ENCODE measurements at places on chromosomes 7 and 10.

GRCh38 chr7:124250297-124251034, 217.6 kb upstream of the TMEM229A start:
- no peak for DNase-seq

GRCh38 chr10:75394221-75394620, 7.3 kb downstream of the ZNF503 start:
- no peak for DNase-seq

- DNase-seq = peak; percentile 80
These were observed 1.1 kb downstream of the TRRAP start for GRCh38 chr7:98879198-98879978.

GRCh38 chr7:89966067-89966664, 188.1 kb upstream of the STEAP1 start:
- DNase-seq = no peak

DNA sequence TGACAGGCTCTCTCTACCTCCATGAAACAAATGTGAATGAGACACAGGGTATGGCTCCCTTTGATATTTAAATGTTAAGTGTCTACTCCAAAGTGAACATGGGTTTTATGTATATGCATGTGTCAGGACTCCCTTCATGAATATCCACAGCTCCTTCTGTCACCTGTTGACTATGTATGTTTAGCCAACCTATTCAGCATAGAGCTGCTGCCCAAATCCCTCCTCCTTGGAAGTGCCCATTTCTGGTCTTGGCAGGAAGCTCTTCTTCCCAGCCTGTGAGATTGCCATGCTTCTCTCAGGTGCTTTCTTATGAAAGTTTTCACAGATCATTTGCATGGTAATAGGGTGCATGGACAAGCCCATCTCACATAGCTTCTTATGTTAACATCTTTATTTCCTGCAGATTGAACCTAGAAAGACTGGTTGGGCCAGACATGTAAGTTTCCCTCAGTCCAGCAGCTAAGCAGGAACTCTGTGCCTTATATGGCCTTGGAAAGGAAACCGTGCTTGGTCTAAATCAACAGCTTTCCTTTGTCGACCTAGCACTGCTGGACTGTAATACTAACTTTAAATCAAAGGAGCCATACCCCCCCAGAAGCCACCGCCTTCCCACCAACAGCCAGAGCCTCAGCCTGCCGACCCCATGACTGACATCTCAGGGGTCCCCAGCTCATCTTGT, 288.9 kb downstream of the ADARB2 start:
- no peak for DNase-seq

GRCh38 chr7:80918399-80918798, 452 bp downstream of the SEMA3C start:
- DNase-seq = no peak

- DNase-seq = no peak
These were observed 28.5 kb upstream of the TTYH3 start for GRCh38 chr7:2603044-2603965.

DNA sequence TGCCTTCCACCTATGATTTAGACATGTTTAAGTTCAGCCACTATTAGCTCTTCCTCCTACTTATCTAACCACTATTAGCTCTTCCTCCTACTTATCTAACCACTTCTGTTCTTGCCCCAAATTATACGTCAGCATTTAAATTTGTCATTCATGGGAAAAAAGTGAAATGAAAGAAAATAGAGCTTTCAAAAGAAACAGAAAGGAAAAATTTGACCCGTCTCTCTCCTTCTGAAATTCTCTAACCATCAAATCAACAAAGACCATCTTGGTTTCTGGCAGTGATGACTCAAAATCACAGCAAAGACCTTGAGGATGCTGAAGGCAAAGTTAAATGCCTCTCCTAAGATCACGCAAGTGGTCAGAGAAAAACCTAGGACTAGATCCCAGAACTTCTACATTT, 2.6 kb downstream of the LIPA start:
- no peak for DNase-seq

DNA sequence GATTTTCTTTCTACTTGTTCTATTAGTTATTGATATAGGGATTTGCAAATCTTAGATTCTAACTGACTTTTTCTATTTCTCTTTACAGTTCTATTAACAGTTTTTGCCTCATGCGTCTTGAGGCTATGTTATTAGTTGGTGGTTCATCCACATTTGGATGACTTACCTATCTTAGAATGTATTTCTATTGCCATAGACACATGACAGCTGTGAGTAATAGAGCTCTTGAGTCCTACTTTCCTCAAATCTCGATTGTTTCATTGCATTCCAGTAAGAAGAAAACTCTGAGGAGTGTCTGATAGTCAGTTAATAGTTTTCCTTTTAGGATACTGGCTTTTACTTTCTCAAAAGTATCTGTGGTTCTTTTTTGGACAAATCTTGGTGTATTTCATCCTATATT, 241.4 kb upstream of the ZNF32 start:
- DNase-seq = no peak

DNA sequence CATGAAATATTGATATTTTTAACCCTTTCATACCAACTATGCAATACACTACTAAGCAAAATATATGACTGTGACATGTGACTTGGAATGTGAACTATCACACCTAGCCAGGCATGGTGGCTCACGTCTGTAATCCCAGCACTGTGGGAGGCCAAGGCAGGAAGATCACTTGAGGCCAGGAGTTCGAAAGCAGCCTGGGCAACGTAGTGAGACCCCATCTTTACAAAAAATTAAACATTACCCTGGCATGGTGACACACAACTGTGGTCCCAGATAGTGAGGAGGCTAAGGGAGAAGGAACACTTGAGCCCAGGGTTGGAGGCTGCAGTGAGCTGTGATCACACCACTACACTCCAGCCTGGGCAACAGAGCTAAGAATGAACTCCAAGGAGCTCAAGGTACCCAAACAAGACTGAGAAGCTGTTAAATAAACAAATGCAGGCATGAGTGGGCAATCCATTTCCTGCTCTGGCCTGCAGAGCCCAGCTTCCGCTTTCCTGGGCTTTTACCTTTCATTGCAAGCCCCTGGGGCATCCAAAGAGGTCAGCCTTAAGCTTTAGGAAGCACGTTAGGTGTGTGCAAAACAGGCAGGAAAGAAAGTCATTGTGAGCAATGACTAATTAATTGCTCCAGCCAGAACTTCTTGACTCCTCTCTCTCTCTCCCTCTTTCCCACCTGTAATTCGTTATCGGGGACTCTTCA, 162.1 kb upstream of the FOXK1 start:
- DNase-seq = no peak

DNA sequence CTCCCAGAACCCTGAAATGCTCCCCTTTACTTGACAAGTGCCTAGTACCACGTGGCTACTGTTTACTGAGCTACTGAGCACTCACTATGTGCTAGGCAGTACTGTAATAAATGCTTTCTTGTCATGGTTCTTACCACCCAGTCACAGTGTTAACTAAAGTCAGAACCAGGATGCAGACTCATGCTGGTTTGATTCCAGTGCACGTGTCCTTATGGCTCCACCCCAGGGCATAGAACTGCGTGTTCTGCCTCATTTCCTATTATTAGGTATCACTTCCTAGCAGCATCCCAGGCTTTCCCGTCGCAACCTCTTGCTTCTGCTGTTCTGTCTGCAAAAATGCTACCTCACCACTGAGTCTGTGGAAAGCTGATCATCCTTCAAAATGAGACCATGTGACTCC, 71.7 kb upstream of the DOCK1 start:
- no peak for DNase-seq

DNA sequence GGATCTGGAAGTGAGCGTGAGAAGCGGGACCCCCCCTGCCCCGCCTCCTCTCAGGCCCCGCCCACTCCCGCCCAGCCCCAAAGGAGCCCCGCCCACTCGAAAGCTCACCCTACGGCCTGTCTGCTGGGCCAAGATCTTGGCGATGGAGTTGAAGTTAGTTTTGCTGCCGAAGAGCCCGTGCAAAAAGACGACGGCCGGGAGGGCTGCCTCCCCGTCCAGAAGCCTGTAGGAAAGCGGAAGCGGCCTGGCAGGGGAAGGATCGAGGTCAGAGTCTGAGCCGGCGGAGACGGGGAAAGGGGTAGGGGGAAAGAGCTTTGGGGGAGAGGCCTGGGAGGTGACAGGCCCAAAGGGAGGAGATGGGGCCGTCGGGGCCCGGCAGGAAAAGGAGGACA, 386 bp downstream of the ABHD11 start:
- DNase-seq = peak; percentile 25

DNA sequence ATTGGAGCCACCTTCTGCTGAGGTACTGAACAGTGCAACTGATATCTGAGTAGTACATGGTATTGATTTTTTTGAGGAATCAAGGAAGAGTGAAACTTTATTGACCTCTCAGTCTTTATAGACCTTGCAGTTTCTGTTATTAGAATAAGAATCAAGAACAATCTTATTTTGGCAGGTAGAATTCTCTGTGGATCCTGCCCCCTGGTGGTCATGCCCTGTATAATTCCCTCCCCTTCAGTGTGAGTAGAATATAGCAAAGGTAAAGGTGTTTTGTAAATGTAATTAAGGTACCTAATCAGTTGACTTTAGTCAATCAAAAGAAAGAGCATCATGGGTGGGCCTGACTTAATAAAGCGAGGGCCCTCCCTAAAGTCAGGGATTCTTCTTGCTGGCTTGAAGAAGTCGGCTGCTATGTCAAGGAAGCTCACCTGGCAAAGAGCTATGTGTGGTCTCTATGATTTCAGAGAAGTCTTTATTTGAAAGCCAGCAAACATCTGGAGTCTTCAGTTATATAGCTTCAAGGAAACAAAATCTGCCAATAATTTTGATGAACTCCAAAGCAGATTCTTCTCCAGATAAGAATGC, 142.8 kb downstream of the LSM5 start:
- DNase-seq = no peak

DNA sequence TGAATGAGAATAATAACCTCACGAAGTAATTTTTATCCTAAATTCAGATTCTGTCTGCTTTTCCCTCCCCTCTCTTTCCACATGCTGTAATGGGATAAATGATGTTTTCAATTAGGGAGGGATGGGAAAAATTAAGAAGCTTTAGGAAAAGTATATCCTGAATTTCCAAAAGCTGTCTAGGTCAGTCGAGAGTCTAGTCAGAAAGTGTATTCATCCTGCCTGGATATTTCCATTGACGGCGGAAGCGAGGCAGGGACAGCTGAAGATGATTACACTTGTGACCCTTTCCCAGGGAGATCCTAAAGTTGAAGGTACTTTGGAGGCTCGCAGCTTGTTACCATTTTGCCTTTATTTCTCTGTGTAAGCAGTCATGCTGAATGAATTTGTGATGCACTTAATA, 204.1 kb downstream of the ZNF365 start:
- no peak for DNase-seq

DNA sequence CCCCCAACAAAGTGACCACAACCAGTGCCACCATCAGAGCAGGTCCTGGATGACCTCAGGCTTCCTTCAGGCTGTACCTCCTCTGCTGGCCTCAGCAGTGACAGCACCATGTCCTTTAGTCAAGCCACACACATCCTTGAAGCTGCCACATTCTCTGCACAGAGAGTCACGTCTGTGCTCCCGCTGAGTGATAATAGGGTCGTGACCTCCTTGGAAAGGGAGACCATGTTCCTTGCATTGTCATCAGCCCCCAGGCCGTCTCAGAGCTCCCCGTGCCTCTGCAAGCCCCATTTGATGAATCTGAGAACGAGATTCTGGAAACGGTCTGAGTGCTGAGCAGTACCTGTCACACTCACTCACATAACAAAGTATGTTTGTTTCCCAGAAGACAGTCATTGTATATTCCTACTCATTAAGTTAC, 106.5 kb upstream of the PRR15 start:
- no peak for DNase-seq

DNA sequence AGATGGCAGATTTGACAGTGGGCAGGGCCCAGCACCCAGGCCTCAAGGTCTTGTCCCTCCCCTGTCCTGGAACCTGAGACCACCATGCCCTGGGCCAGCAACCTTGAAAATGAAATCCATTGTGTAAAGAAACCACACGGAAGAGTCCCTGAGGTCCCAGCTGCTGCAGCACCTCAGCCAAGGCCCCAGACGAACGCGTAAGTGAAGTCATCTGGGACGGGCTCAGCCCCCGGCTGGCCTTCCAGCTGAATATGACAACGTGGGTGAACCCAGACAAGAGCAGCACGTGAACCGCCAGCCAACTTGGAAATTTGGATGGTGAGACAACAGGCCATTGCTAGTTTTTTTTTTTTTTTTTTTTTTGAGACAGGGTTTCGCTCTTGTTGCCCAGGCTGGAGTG, 70.3 kb downstream of the CYTH3 start:
- DNase-seq = no peak

GRCh38 chr7:151142686-151143040, 24.8 kb downstream of the GBX1 start:
- no peak for DNase-seq

GRCh38 chr10:33211106-33211878, 123.2 kb downstream of the NRP1 start:
- no peak for DNase-seq

DNA sequence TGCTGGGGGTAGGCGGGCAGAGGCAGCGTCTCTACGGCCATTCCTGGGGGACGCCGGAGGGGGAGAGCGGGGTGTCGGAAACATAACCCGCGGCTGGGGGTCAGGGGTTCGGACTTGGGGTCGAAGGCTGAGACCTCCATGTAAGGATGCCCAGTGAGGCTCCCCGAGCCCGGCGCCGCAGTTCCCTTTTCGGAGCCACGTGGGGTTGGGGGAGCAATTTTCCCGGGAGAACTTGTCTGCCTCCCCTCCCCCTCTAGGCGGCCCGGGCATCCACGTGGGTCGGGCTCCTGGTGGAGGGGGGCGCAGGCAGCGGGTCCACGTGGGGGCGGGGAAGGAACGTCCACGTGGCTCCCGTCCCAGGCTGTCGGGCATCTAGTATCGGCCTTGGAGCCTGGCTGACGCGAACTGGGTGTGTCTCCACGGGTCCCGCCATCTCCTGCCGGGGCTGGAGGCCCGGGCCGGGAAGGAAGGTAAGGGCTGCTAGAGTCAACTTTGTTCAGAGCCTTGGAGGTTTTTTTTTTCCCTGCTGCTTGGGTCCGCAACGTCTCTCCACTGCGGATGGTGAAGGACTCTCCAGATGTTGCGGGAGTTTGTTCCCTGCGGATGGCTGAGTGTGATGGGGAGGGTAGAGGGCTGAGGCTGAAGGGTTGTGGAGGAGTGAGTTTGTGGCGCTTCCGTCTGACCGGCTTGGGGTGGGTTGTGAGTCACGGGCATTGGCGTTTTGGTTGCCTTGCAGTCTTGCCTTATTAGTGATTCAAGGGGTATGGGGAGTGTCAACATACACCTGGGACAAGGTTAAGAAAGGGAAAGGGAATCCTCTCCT, 744 bp downstream of the PPRC1 start:
- no peak for DNase-seq

DNA sequence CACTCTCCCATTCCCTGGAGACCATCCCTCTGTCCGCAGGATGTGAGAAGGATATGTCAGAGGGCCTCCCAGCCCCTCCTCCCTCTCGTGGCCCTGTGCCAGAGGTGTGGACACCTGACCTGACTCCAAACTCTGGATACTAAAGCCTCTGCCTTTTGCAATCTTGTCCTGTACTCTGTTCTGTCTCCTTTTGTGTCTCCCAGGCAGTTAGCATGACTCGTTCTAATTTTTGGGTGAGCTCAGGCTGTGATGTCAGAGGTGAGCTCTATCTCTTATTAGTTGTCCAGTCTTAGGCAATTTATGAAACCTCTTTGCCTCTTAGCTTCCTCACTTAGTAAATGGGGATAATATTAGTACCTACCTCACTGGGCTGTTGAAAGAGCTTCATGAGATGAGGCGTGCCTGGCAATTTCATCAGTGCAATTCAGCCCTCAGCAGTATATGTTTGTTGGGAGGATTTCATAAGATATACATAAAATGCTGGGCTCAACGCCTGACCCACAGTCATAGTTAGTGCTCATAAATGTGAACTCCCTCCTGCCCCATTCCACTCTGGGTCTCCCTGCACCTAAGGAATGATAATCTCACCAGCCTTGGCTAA, 10.9 kb downstream of the MARVELD1 start:
- DNase-seq = no peak
